Renal cortical epithelial cell (primary cell): ENCODE measurements at places on chromosomes 2 and 18.

- DNase-seq, result no peak
Measured at GRCh38 chr18:48820483-48821250, 130.1 kb downstream of the SMAD7 start.

DNA sequence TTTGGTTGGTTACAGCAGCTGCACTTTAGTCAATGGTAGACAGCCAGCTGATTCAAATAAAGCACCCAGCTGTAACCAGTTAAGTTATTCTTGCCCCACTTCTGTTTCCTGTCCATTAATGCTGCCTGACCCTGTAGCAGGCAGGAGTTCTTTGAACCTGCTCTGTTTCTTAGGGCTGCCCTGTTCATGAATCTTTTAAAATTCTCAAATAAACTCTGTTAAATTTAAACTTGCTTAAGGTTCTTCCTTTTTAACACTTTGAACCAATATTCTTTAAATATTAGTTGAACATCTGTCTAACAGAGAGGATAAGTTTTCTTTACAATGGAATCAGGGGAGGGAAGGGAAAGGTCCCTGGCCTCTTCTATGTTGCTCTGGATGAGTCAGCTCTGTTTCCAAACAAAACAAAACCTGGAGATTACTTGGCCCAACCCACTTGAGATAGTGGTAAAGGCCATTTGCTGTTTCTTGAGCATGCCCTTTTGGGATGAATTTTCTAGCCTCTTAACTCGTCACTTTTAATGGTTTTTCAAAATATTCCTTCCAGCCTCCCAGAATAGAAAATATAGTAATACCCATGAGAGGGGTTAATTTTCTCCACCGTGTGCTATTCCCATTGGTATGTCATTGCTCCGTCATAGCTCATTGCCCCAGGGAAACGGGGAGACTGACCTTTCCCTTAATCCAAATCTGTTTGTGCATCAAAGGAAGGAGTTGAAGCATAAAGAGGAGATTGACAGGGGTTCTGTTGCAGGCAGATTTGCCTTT, 112.1 kb upstream of the FHL2 start:
- peak; percentile 96 for DNase-seq

DNA sequence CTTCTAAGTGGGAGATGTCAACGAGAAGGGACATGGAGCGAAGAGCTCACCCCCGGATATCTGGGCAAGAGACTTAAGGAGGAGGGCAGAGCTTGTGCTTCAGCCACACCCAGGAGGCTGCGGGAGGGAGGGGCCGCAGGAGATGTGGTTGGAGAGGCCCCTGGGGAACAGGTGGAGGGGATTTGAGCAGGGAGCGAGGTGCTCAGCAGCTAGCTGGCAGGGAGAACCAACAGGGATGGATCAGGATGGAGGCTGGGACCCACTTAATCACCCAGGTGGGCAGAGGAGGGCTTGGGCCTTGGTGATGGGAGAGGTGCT, 78.3 kb downstream of the MBP start:
- no peak for DNase-seq

GRCh38 chr2:31008561-31009114, 129.6 kb downstream of the GALNT14 start:
- no peak for DNase-seq

DNA sequence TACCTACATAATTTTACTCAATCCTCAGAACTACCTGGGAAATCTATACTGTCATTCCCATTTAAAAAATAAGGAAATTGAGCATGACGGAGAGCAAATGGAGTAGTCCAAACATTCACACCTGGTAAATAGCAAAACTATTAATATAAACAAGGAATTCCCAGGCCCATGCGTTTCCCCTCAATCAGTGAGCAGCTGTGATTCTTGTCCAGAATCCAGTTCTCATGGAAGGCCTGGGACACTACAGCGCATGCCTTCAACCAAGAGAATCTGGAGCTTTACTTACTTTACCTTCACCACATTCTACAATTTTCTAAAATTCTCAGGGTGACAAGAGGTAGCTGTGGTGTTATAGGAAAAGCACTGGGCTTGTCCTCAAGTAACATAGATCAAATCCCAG, 259.0 kb downstream of the LRATD1 start:
- no peak for DNase-seq

DNA sequence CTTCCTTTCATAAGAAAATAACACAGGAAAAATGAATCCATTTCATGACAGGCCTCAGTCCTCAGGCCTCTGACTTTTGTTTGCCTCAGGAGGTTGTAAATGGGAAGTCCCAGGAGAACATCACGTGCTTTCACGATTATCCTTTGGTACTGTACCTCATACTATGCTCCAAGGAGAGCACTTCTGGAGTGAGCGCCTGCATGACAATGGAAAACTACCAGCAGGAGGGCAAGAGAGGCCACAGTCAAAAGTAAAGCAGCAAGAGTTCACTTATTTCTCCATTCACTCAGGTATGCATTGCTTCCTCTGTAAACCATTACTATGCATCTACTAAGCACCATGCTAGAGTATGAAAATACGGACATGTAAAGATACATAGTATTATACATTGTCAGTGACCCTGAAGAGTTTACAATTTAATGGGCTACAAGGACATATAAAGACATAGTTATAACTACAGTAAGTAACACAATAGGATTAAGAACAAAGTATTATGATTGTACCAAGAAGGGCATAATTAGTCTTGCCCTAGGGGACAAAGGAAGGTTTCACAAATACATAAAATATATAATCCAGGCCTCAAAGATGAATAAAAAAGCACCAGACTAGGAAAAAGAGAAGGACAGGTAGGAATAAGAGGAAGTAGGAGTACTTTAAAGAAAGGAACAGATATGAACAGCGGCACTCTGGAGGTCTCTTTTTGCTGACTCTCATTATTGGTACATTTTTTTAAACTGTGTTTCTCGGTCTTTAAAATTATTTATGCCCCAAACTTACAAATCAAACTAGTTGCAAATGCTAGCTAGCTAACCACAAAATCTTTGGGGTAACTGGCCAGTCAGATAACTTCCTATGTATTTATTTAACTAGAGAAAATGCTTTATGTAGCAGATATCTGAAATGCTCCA, 806.7 kb downstream of the NRXN1 start:
- DNase-seq, result no peak

- peak; percentile 100 for DNase-seq
Measured at GRCh38 chr2:215680605-215681598, 245.0 kb upstream of the FN1 start.
